ENCODE measurements at places on chromosomes 6 and 20. TPM values are rescaled to one million over a fixed set of nuclear protein-coding genes. Genes with fewer than 3 reads are reported as not detected.

GRCh38 chr6:8814440-8815000 lies 379.2 kb upstream of the SLC35B3 start:
- H3K4me1 ChIP-seq, result no peaks in the 10 kb centered on the region

- H3K27me3 ChIP-seq, result no peaks in the 10 kb centered on the region
- peak; percentile 4 for DNase-seq
- no peaks in the 10 kb centered on the region for H3K4me1 ChIP-seq
- peaks cover 14% of the 10 kb centered on the region for H3K36me3 ChIP-seq
These were observed 27.8 kb downstream of the RNF8 start for GRCh38 chr6:37381579-37381978.

The LGSN gene
- not detected for total RNA-seq

- H3K4me1 ChIP-seq, result peaks cover 6% of the 10 kb centered on the region
- H3K4me3 ChIP-seq, result no peak overlapping the region
- no peak for DNase-seq
- H3K36me3 ChIP-seq, result no peaks in the 10 kb centered on the region
- peaks cover 12% of the 10 kb centered on the region for H3K27me3 ChIP-seq
These were observed 102.9 kb downstream of the CEBPB start for GRCh38 chr20:50293284-50294139.
